ENCODE measurements at places on chromosomes 11 and 22.

GRCh38 chr11:57763568-57763967 lies 2.0 kb downstream of the CTNND1 start:
- no peak for DNase-seq

- no peak for DNase-seq
Observed at GRCh38 chr11:32820497-32820896, 9.2 kb upstream of the PRRG4 start.

DNA sequence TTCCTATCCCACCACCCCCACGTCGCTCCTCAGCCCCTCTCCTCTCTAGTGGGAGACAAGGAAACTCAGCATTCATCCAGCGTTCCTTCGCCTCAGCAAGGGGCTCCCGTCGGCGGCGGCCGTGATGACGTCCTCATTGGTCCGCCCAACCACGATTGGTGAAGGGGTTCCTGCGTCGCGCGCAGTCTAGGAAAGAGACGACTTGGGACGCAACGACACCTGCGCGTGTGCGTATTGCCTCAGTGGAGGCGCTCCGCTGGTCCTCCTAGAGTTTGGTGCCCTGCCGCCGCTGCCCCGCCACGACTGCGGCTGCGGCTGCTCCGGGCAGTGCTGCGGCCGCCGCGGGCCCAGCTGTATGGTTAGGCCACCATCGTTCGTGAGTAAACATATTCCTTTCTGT lies 56.6 kb downstream of the CCDC81 start:
- DNase-seq = no peak

DNA sequence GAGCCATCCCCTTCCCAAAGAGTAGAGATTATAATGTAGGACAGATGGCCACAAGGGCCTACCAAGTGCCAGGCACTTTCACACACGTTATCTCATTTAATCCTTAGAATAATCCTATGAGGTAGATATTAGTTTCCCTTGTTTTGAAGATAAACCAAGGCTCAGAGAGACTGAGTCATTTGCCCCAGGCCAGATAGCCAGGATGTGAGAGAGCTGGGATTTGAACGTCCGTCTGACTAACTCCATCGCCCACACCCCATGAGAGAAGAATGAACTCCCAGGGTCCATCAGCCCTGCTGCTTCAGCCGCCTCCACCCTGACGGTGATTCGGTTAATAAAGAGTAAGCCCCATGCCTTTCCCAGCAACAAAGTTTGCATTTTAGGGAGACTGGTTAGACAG lies 10.7 kb downstream of the PRG3 start:
- no peak for DNase-seq

GRCh38 chr11:131808470-131808869 lies 438.1 kb downstream of the NTM start:
- no peak for DNase-seq

- no peak for DNase-seq
Observed at GRCh38 chr22:33605666-33606065, 314.6 kb downstream of the LARGE1 start.

GRCh38 chr11:9787260-9787659 lies 123.4 kb downstream of the SWAP70 start:
- DNase-seq = no peak

Measured in NCI-H446 (cell line).